ENCODE measurements at places on chromosomes 7 and 10. TPM values are rescaled to one million over a fixed set of nuclear protein-coding genes. Genes with fewer than 3 reads are reported as not detected.

HTR7 gene
- 0.88 TPM for polyA plus RNA-seq

HSPA12A gene
- 56.2 TPM for polyA plus RNA-seq

DCLRE1A gene
- polyA plus RNA-seq = 15.3 TPM

TRIM50 gene
- 0.23 TPM for polyA plus RNA-seq

GRCh38 chr10:4034907-4035598, 250.0 kb upstream of the KLF6 start:
- DNase-seq = peak; percentile 17
